LNCaP clone FGC (cell line): ENCODE measurements at places on chromosomes 2 and 18.

- no peak for DNase-seq
These were observed 34.8 kb upstream of the IL1R1 start for GRCh38 chr2:102107741-102108070.

DNA sequence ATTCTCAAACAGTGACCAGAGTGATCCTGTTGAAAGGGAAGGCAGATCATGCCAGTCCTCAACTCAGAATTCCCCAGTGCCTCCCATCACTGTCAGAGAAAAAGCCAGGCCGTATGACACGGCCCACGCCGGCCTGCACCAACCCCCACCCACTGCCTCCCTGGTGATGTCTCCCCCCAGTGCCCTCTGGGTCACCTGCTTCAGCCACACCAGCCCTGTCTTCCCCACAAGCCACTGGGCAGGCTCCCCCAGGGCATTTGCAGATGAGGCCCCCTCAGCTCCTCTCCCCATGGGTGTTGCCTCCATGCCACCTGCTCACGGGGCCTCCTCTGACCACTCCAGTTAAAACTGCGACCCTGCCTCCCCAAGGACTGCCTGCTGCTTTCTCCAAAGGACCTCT lies 169.8 kb downstream of the SH3RF3 start:
- DNase-seq: no peak

DNA sequence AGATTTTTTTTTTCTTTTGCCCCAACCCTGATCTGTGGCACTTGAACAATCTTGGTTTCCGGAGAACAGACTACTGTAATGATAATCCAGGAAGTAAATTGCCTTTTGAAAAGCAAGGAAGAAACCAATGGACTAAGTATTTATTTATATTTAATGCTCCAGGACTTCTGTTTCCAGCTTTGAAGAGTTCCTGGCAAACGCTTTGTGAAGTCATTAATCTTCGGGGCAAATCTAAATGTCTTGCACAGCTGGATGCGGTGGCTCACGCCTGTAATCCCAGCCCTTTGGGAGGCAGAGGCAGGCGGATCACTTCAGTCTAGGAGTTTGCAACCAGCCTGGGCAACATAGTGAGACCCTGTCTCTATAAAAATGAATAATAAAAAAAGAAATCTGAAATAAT lies 135.1 kb upstream of the GATA6 start:
- DNase-seq: no peak

GRCh38 chr2:80392441-80392840 lies 87.9 kb upstream of the LRRTM1 start:
- no peak for DNase-seq

DNA sequence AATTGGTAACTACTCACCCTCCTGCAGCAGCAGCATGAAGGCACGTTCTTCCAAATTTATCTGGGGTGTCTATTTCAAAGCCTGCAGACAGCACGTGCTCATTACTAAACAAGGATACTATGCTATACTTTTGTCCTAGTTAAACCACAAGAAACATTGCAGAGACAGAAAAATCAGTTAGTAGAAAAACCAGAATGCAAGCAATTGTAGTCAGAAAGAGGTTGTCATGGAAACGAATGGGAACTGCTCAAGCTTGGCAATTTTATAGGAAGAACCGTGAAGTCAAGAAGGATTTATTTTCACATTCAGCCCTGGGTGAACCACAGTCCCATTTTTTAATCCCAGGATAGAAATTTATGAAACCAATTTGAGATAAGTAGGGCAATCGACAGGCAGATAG lies 162.2 kb upstream of the PGAP1 start:
- DNase-seq: no peak

DNA sequence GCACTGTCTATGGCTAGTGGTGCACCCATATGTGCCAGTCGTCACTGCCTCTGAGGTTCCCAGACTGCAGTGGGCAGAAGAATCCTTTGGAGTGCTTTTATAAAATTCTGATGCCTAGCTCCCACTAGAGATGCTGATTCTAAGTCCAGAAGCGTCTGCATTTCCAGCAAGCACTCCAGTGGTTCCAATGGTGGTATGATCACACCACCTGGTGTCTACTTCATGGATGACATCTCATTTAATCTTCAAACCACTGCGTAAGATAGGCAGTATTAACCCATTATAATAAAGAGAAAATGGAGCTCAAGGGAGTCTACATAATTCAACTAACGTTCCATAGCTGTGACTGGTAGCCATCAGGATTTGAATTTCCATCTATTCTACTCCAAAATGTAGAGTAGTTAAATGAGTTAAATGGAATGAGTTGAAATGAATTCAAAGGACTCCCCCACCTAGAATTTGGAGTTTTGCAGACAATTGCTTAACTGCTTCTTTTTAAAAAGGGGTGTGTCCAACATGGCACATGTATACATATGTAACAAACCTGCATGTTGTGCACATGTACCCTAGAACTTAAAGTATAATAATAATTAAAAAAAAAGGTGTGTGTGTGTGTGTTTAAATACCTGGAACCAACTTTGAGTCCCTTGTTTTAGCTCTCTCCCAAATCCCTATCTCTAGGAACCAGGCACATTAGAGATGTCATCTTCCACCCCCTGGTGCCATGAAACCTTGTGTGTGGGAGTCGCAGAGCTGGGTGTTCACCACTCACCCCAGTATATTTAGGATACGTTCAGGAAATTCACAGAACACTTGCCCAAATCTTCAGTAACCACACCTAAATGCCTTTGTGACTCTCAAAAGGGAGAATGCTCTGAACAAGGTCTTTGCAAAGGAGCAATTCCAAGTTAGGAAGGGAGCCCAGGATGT lies 14.1 kb downstream of the LAMA3 start:
- no peak for DNase-seq

- DNase-seq: no peak
These were observed 80.2 kb upstream of the COL3A1 start for GRCh38 chr2:188893972-188894371.

DNA sequence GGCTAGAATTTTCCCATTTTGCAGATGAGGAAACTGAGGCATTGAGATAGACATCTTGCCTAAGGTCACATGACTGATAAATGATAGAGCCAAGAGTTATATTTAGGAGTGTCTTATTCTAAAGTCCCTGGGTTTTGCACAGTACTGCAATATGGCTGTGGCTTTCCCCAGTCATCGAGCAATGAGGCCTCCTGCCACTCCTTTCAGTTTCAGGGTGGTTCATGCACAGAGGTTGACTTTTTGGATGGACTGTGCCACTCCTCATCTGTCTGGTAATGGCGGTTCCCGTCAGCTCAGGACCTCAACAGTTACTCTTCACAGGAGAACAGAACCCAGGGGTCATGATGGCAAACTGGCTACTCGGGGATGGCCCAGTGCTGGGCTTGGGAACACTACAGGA lies 131.1 kb downstream of the ACKR3 start:
- no peak for DNase-seq

GRCh38 chr2:230231251-230231650 lies 5.7 kb downstream of the SP140 start:
- no peak for DNase-seq

DNA sequence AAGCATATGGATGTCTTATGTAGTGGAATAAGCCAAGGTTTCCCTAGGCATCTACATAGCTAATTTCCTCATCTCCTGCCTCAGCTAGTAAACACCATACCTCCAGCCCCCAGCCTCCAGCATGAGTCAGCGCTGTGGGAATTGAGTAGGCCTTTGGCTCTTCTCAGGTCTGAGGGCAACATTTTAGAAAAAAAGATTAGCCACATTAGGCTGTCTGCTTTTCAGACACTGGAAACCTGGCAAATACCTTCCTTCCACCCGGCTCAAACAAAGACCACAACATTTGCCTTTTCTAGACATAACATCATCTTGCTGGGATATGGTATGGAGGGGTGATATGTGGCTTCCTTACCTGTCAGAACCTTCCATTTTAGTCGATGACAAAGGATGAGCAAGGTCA lies 6.1 kb upstream of the CCDC195 start:
- DNase-seq: no peak

GRCh38 chr2:154589514-154589913 lies 109.0 kb upstream of the KCNJ3 start:
- DNase-seq: no peak

- no peak for DNase-seq
These were observed 726.9 kb upstream of the CHAC2 start for GRCh38 chr2:53040536-53041229.

- no peak for DNase-seq
These were observed 959.0 kb upstream of the SLC39A10 start for GRCh38 chr2:194698012-194698411.

DNA sequence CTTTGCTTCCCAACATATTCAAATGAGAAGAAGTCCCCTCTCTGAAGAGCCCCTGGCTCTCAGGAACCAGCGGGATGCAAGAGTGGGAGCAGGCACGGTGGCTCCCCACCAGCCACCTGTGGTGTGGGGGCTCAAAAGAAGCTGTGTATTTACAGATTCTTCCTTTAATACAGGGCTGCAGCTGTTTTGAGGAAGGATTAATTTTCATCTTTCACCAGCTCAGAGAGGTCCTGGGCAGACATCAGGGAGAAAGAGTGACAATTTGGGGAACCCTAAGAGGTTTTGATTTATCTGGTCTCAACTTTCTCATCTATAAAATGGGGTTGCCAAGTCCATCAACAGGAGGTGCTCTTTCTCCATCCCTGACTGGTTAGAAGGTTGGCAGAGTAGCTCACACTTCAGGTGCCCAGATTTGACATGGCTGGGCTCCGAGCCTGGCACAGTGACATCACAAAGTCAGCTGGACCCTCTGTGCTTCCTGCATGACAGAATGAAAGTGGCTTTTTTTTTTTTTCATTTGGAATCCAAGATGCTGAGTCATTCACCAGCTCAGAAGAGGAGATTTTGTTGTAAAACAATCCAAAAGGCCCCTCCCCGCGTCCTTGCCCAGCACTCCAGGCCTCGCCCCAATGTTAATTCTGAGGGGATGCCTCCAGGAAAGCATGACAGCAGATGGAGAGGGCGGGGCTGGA lies 15.5 kb upstream of the SIX2 start:
- DNase-seq: peak; percentile 61

GRCh38 chr2:83817511-83817910 lies 641.6 kb downstream of the SUCLG1 start:
- no peak for DNase-seq

DNA sequence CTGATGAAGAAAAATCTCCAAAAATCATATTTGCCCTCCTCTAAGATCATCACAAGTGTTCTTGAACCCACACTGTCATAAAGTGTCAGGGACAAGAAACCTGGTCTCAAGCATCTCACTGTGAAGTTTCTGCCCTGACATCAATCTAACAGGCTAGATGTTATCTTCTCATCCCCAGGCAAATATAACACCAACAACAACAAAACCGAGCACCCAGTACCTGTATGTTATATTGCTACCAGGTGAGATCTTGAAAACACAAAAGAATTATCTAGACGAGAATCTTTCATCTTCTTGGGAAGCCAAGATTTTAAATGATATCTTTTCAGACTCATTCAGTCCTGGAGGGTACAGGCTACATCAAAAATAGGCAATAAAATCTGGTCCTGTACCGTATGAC lies 8.8 kb upstream of the MAP4K3 start:
- DNase-seq: no peak

- DNase-seq: no peak
These were observed 29.0 kb downstream of the RAMP1 start for GRCh38 chr2:237888389-237888788.

DNA sequence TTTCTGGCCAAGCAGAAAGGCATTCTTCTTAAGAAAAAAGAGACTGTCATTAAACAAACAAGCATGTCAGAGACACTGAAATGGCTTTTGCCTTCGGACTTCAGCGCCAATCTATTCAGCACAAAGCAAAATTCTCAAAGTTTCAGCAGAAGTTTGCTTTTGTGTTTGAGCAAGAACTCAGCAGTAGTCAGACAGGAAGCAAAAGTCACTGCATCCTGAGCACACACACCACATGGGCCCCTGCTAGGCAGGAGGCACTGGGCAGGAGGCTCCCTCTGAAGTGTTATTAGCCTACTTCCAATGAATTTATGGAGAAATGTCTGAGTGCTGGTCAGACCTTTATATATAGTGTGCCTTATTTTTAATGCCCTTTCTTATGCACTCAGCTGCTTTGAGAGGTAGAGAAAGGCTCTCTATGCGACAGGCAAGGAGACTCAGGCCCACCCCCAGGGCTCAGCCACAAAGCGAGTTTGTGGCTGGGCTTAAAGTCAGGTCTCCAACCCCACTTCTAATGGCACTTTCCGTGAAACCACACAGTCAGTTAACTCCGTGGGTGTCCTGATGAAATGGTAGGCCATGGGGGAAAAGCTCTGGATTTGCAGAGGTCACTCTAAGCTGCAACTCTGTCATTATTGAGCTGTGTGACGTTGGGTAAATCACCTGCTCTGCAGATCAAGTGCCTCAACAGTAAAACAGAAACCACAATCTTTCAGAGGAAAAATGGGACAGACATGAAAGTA lies 161.0 kb upstream of the TMEM200C start:
- DNase-seq: no peak

GRCh38 chr2:168916331-168916675 lies 15.2 kb downstream of the G6PC2 start:
- no peak for DNase-seq

GRCh38 chr18:23495723-23496440 lies 7.4 kb upstream of the RMC1 start:
- peak; percentile 96 for DNase-seq

DNA sequence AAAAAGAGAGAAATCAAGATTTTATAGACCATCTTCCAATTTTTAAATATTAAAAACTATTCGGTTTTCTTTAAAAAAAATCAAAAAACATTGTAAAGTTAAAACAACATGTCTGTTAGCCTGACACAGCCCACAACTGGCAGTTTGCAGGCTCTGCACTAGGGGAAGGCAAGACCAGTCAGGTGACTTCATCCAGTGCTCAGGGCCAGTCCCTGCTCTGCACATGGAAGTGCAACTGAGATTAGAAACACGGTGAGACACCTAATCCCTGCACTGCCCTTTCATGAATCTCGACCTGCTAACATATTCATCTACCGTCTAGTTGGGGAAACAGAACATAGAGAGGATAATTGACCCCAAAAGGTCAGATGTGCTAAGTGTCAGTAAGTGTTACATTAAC lies 135.2 kb downstream of the BARD1 start:
- DNase-seq: no peak

- DNase-seq: no peak
These were observed 114.0 kb downstream of the PIK3C3 start for GRCh38 chr18:42069036-42069435.

- no peak for DNase-seq
These were observed 791.1 kb upstream of the SOX11 start for GRCh38 chr2:4900861-4901770.

- DNase-seq: no peak
These were observed 41.8 kb downstream of the CNGA3 start for GRCh38 chr2:98388081-98388480.

DNA sequence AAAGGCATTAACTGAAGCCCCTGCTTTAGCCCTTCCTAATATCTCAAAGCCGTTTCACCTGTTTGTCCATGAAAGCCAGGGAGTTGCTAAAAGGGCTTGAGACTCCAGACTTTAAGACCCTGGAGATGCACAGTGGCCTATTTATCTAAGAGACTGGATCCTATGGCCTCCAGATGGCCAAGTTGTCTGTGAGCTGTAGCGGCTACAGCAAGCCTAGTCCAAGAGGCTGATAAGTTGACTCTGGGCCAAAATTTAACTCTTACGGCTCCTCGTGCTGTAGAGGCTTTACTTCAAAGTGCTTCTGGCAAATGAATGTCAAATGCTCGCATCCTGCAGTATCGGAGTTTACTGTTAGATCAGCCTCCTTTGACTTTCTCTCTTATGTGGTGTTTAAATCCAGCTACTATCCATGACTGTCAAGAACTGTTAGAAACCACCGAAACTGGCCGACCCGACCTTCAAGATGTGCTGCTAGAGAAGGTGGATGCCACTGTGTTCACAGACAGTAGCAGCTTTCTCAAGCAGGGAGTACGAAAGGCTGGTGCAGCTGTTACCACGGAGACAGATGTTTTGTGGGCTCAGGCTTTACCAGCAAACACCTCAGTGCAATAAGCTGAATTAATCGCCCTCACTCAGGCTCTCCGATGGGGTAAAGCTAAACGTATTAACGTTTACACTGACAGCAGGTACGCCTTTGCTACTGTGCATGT lies 336.7 kb upstream of the CNTNAP5 start:
- DNase-seq: no peak
